ENCODE measurements at places on chromosomes 4 and X.
A peak's percentile ranks its signal among the peaks of the same experiment; 100 is the strongest.

DNA sequence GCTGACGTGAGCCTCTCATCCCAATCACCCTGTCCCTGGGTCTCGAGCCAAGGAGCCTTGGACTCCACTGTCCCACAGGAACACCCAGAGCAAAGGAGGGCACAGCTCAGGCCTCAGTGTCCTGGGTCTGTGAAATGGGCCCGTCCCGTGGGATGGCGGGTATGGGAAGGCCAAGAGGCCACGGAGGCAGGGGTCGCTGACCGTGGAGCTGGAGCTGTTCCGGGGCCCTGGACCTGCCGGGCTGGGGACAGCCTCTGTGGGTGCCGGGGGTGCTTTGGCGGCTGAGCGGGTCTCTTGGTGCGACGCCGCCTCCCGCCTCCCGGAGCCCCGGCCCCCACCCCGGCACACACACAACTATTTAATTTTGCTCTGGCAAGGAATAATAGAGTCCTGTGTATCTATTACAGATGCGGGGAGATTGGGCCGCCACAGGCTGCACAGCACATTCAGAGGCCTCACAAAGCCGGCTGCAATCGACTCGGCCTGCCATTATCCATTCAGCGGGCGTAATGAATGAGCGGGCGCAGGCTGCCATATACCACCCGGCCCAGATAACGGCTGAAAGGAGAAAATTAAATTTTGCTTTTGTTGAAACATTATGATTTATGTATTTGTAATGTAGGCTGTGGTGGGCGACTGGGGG is 83.9 kb upstream of the NKX1-1 start:
- no peak for DNase-seq

GRCh38 chr4:99149426-99150019 is 5.4 kb upstream of the ADH4 start:
- DNase-seq, result no peak

DNA sequence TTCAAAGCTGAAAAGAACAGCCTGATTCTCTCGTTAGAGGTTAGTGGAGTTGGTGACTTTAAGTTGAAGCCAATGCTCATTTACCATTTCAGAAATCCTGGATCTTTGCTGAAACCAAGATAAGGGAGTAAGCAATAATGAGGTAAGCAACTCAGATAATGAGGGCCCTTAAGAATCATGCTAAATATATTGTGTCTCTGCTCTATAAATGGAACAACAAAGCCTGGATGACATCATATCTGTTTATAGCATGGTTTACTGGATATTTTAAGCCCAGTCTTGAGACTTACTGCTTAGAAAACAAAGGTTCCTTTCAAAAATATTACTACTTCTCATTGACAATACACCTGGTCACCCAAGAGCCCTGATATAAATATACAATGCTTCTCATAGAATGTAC is 276.7 kb upstream of the PPARGC1A start:
- no peak for DNase-seq

GRCh38 chr4:95049551-95050233 is 291.9 kb downstream of the BMPR1B start:
- no peak for DNase-seq

- no peak for DNase-seq
These were observed 860.1 kb upstream of the INTU start for GRCh38 chr4:126772662-126773061.

DNA sequence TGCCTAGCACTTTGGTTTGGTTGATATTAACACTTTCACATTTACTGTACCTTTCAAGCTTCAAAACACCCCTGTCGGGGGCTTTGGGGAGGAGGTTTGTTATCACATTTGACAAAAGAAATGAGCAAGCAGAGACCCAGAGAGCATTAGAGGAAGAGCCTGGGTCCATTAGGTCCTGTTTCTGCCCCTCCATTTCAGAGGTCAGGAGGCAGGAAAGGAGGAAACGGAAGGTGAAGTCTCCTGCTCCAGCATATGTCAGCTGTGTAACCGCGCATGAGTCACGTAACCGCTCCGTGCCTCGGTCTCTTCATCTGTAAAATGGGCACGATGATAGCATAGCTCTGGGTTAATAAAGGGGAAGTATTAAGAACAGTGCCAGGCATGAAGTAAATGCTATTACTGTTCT is 201.9 kb upstream of the BCOR start:
- no peak for DNase-seq

GRCh38 chr4:154315741-154316140 is 175.9 kb downstream of the DCHS2 start:
- DNase-seq, result no peak

DNA sequence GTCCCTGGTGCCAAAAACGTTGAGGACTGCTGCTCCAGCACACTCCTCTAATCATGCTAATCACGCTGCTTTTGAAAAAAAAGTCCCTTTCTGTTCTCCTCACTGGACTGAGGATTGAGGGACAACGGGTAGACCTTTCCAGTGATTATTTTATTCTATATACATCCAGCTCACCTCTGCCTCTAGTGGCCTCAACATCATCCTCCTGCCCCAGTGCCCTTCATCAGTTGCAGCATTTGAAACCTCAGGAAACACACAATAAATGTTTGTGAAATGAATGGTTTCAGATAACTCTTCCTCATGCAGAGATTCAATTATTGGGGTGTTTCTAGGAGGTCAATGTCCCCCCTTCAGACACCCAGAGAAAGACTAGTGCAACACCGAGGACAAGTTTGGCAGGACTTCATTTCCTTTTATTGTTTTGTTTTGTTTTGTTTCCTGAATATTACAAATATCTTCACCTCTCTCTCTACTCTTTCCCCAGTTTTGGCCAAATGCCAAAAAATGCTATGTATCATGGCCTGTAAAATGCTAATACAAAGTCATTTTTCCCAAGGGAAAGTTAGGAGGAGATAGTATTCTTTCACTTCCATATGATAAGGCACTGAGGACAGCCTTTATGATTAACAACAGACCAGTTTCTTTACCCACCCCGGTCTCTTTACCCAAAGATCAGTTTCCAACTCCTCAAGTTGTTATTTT is 460.1 kb upstream of the SLIT2 start:
- DNase-seq, result no peak

DNA sequence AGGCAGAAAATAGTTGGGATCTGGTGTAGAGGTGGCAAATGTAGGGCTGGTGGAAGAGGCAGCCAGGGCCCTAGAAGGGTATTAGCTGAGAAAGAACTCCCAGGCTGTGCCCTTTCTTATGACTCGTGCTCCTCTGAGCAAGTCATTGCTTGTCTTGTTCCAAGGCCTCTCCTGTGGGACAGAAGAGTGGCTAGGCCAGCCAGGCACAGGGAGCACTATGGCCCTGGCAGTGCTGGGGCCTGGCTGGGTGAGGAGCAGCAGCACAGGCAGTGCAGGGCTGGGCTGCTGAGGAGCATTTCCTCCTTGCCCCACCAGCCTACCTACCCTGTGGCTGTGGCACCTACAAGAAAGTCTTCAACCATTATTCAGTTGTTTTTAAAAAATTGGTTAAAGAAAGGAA is 298.5 kb upstream of the NR3C2 start:
- DNase-seq, result no peak

DNA sequence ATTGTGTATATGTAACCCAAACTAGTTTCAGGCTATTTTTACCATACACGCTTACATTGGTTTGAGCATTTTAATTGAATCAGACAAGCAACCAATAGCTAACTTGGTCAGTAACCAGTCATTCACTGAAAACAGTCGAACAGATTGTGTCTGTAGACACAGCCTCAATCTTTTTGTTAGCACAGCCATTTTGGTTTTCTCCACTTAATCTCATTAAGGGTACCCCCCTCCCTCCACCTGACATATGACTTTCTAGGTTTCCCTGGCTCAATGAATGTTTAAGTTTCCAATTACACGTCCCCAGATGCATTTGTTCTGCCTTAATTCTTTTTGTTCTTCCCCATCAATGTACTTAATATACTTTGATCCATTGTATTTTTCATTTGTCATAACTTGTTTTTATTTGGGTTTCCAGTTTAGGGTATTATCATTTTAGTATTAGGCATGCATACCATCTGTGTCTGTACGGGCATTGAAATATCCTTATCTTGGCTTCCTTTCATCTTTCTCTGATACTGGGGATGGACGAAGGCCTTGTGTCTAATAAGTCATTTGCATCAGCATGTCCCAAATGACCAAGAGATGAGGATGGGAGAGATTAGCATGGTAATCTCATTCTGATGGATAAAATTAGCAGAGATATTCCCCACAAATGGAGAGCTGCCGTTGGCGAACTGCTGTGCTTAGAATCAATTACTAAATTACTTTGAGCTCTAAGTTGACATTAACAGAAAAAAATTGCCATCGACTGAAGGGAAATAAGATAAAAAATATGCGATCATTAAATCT is 35.9 kb upstream of the PHOX2B start:
- DNase-seq, result no peak

- peak; percentile 5 for DNase-seq
These were observed 55.5 kb upstream of the CLCN4 start for GRCh38 chrX:10101269-10101668.

DNA sequence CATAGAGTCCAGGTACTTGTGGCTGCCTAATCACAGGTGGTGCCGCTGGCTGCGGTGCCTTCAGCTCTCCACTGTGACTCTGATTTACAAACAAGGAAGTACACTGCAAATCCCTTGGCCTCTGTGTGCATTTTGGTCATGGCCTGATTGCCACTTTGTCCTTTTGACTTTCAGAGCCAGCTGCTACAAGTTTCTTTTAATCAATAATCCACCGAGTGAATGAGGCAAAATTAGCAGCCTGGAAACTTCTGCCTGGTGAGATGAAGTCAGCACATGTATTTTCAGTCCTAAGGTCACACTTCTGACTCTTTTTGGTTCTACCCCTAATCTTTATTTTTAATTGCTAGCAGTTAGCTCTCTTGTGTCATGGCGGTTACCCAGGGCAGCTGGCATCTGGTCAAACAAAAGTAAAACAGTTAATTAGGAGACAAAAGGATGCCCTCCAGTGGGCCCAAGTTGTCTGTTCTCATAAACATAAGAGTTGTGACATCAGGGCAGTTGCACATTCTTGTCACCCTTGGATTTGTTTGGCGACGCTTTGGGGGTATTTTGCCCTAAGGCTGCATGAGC is 62.3 kb upstream of the LNX1 start:
- DNase-seq, result peak; percentile 46

- no peak for DNase-seq
These were observed 29.0 kb downstream of the SGMS2 start for GRCh38 chr4:107853444-107854355.

DNA sequence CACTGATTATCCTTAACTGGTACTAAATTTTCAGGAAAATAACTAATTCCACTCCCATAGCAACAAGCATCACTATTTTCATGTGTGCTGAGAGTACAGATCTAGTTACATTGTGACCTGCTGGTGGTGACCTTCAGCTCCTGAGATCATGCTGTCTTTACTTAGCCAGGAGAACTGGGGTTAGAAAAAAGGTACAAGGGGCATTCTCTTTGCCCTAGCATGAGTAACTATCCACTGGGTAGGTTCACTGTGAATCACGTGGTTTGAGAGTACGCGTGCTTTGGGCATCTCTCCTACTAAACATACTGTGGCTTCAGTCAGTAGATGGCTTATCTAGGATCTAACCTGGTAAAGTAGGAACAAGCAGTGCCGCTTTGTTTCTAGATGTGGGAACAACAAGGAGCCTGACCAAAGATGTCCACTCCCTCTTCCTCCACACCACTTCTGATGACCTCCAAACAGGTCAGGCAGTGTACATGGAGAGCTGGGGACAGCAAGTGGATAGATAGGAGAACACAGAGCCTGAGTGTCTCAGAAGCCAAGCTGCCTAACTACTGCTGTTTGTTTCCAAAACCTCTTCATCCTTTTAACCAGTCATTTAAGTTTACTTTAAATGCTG is 90.2 kb downstream of the CBR4 start:
- no peak for DNase-seq

- DNase-seq, result no peak
These were observed 4.7 kb downstream of the KCND1 start for GRCh38 chrX:48966796-48967579.

DNA sequence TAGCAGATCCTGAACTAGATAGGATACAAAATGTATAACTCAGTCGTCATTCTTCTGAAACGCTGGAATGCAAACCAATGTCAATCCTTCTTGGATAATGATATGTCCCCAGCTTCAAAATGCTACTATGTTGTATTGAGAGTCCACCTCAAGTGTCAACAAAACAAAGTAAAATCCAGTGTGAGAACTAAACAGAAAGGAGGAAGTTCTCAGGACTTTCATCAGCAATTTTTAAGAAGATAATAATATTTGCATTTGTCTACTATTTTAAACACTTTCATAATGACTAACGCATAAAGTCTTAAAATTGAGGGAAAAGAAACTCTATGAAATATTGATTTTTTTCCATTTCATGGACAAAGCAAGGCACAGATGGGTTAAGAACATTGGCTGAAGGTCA is 36.3 kb downstream of the SOD3 start:
- no peak for DNase-seq

DNA sequence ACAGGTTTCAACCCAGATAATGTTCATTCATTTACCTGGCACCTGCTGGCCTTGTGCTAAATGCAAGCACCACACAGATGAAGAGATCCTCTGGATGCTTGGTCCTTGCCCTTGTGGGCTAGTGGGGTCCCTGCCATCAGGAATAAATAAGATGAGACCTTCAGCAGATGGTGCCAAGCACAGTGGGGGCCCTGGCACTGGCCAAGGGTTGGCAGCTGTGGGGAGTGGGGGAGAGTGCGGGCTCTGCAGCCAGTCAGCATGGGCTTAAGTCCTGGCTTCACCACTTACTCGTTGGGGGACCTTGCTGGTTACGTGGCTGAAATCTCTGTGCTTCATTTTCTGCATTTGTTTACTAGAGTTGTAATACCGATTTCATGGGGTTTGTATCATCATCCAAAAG is 6.9 kb downstream of the LAP3 start:
- DNase-seq, result no peak

DNA sequence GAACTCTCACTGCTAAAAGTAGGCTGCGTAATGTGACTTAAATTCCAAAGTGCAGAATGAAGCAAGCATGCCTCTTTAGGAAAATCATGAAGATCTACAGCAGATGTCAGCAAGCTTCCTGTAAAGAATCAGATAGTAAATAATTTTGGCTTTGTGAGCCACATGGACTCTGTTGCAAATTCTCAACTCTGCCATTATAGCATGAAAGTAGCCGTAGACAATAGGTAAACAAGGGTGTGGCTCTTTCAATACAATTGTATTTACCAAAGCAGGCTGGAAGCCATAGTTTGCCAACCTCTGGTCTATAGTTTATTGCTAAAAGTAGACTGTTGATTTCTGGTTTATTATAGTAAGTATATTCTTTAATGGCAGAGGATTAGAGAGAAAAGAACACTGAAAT is 80.3 kb upstream of the FAM9B start:
- DNase-seq, result no peak

GRCh38 chr4:183830438-183830985 is 74.6 kb upstream of the STOX2 start:
- no peak for DNase-seq

GRCh38 chr4:99827454-99827853 is 10.8 kb downstream of the DAPP1 start:
- DNase-seq, result no peak

- DNase-seq, result no peak
These were observed 4.8 kb downstream of the USP38 start for GRCh38 chr4:143189528-143189927.

DNA sequence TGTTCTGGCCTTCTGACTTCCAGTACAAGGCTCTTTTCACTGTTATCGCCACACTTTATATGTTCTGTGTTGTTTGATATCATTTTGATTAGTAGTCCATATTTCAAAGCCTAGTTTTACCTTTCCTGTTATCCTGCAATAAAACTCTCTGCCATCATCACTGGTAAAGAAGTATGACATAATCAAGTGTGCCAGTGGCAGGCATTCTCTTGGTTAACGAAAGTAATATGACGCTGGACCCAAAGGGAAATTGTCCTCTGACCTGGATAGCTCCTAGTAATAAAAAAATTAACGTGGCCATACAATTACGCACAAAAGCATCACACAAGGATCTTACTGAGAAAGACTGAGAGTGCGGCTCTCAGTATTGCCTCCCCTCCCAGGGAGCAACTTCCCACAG is 33.8 kb downstream of the DGKK start:
- DNase-seq, result no peak
